CD8-positive, alpha-beta T cell (primary cell): ENCODE measurements at places on chromosomes 1 and 21.

DNA sequence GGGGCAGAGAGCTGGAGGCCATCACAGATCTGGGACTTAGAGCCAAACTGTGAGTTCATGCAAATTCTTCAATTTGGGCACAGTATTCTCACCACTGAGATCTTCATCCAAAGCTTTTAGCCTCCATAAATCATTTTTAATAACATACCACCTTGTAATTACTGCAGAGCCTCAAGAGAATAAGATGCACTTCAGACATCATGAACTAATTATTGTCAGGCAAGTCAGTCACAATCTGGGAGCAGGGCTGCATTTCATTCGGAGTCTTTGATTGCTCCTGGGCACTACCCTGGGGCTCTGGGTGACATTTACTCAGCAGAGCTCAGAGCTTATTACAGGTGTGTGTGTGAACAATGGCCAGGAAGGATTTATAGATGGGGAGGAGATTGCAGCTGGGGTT, 623.7 kb downstream of the PTPRU start:
- DNase-seq = no peak

DNA sequence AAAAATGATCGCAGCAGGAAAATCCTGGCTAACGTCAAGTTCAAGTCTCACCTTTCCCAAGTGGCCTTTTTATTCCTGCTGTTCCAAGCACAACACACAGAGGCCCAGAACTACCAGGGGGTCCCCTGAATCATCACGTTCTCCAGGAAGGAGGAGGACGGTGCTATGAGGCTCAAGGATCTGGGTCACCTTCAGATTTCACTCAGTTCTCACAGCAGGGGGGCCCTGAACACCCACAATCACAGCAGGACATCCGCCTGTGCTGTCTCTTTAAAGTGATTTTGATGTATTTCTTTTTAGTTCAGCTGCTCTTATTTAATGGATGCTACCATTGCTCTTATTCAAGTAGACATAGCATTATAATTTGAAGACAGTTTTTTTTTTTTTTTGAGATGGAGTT, 173.4 kb downstream of the HUNK start:
- DNase-seq = no peak

GRCh38 chr21:46312949-46313348, 10.7 kb downstream of the C21orf58 start:
- DNase-seq = no peak

GRCh38 chr1:158037866-158038359, 44.5 kb downstream of the KIRREL1 start:
- no peak for DNase-seq

- no peak for DNase-seq
Observed at GRCh38 chr21:41631564-41632461, 123.9 kb upstream of the TMPRSS2 start.

DNA sequence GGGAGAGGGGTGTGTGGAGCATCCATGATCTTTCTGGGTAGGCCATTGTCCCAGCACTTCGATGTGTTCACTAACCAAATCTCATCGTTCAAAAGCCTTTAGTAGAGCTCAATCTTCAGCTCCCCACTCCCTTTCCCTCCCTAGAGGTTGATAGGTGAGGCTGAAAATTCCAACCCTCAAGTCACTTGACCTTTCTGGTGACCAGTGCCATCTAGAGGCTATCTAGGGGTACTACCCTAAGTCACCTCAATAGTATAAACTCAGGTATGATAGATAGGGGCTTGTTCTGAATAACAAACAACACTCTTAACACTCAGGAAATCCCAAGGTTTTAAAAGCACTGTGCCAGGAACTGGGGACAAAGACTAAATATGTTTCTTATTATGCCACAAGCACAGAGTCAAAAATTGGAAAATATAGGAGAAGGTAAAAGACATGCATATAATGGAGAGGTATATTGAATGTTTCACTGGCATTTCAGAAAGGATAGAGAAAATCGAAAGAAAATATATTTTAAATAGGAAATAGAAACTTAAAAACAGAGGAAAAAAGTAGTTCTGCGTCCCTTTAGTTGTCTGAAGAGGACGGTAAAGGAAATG, 42.9 kb upstream of the CD53 start:
- peak; percentile 32 for DNase-seq

DNA sequence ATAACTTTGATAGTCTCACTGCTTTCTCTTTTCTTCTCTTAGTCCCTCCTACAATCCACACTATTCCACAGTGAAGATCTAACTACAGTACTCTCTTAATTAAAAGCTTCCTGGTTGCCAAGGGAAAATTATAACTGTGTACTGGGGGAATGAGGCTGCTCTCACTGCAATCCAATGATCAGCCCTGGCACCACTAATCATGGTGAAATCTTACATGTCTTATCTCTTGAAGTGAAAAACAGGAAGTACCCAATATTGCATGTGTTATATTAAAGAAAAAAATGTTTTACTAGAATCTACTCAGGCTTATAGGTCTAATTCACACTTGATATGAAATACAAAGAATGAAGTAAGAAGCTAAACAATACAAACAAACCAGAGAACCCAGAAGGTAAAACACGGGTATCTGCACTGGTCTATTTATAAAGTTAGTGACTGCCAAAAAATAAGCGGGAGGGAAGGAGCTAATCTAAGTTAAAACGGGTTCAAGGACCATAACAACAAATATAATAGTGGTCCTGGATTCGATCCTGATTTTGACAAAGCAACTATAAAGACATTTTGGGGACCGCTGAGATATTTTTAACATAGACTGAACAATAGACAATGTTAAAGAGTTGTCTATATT, 57.5 kb downstream of the RGS2 start:
- no peak for DNase-seq

DNA sequence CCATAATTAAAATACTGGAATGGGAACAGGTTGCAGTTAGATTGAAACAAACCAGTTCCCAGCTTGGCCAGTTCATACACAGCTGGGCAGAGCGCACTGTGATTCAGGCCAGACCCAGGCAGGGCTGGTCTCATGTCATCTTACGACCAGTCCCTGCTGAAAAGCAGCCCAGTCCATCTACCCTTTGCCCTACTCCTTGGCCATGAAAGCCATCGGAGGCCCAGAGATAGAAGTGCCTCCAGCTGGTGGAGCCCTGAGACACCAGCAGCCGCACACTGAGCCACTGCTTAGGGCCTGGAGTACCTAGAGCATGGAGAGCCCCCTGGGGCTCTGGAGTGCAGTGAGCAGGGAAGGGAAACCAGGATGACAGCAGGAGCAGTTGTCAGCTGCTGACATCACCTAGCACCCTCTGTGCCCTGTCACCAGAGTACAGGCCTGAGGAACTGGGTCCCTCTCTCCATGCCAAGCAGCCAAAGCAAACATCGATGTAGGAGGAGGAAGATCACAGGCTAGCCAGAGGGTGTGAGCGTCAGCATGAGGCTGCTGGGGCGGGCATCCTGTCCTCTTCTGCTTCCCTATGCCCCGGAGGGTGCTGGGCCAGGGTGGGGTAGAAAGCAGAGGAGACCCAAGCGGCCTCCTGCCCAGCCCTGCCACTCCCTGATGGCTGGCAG, 34.2 kb upstream of the TMEM125 start:
- no peak for DNase-seq

DNA sequence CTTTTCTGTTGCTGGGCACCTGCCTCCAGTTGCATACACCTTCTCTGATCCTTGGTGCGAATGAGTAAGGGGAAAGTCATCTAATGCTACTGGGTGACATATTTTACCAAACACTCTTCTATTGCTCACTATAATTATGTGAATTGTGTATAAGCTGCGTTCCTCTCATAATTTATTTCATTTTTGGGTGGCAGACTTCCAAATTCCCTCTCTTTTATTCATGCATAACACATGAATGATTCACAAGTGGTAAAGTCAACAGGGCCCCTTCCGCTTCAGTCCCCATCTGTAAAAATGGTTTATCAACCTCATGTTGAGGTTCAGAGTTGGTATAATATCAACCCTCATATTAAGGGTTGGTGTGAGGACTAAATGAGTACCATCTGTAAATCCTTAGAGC, 3.2 kb upstream of the QSOX1 start:
- DNase-seq = no peak

- DNase-seq = no peak
Observed at GRCh38 chr1:74504125-74504932, 8.1 kb downstream of the LRRC53 start.

- peak; percentile 5 for DNase-seq
Observed at GRCh38 chr1:165143437-165144065, 213.0 kb downstream of the LMX1A start.

DNA sequence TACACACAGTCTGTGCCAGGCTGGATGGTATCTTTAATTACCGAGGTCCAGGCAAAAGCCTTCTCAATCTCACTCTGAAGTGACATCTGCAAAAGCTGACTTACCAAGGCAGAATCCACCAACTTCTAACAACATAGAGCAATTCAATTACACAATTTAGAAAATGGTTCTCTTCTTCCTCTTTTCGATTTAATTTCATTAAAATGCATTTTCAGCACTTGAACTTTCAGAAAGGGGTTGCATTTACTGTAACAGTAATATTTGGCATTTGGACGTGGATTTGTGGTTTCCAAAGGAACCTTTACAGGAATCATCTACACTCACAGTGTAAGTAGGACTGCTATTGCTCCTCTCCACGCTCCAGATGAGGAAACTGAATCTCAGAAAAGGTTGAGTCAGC, 53.3 kb downstream of the ERO1B start:
- DNase-seq = no peak

DNA sequence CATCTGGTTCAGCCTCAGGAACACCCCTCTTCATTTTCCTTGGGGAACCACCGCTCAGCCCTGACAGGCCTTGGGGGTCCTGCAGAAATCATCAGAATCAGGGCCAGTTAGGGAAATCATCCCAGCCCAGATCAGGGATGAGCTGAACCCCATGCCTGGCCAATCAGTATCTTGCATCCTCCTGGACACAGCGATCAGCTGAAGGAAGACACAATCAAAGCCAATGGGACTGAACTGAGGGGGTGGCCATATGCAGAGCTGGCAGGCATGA, 395.4 kb downstream of the MATN1 start:
- DNase-seq = peak; percentile 31

GRCh38 chr1:11099310-11100148, at the start of gene EXOSC10:
EXOSC10 (minus strand) TSS chr1:11099869; CDS start chr1:11099831, 38 bp downstream.
- DNase-seq = peak; percentile 97

GRCh38 chr1:110210604-110211495, 736 bp downstream of the KCNC4 start:
- peak; percentile 20 for DNase-seq

DNA sequence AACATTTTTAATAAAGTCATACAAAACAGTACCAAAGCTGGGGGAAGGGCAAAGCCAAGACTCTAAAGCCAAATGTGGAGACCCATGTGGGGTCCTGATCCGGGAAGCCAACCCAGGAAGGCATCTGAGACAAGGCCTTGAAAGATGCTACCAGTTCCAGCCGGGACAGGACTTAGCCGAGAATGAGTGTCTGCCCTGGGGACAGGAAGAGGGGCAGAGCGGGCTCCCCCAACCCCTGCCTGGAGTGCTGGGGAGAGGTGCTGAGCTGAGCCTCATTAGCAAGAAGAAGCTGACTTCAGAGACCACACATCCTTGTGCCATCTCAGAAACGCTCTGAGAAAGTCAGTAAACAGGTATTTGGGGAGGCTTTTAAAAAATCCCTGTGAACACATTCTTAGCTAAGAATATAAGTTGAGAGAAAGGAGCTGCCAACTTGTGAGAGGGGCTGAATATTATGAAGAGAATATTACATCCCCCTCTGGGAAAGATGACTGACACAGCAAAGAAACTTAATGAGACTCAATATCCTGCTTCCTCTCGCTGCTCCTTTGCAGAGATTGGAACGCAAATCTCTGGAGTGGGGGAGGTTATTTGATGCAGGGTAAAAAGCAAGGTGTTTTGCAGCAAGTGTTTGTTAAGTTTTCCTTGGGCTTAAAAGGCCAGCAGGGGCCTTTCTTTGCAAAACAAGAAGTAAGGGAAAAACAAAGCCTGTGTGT, 103.3 kb upstream of the KCND3 start:
- no peak for DNase-seq

- DNase-seq = no peak
Observed at GRCh38 chr1:203954788-203955552, 93.6 kb downstream of the SNRPE start.

- no peak for DNase-seq
Observed at GRCh38 chr1:221344693-221345092, 397.2 kb downstream of the DUSP10 start.

GRCh38 chr1:33270808-33271465, 14.6 kb downstream of the ZNF362 start:
- DNase-seq = no peak
